ENCODE measurements at places on chromosomes 2 and 18.

DNA sequence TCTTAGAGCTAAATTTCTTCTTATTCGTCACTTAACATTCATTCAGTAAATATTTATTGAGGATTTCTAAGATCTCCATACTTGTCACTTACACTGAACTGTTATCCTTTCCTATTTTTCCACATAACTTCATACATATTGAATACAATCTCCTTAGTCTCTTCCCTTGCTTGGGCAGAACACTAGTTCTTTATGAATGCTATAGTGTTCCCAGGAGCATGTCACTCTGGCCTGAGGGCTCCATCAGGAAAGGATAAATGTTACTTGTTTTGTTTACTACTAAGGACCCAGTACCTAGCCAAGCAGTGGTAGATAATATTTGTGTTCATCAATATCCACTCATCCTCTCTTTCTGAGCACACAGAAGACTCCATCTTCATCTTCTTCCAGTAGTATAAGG lies 544.7 kb downstream of the ZEB2 start:
- H3K36me3 ChIP-seq = no peaks in the 10 kb centered on the region
- no peaks in the 10 kb centered on the region for H3K27me3 ChIP-seq
- no peaks in the 10 kb centered on the region for H3K4me1 ChIP-seq
- no peak overlapping the region for H3K4me3 ChIP-seq
- DNase-seq = no peak

GRCh38 chr2:20343128-20343527 lies 7.5 kb downstream of the PUM2 start:
- peaks cover 60% of the 10 kb centered on the region for H3K4me1 ChIP-seq
- H3K27me3 ChIP-seq = no peaks in the 10 kb centered on the region
- DNase-seq = no peak
- no peaks in the 10 kb centered on the region for H3K36me3 ChIP-seq
- no peak overlapping the region for H3K27ac ChIP-seq

DNA sequence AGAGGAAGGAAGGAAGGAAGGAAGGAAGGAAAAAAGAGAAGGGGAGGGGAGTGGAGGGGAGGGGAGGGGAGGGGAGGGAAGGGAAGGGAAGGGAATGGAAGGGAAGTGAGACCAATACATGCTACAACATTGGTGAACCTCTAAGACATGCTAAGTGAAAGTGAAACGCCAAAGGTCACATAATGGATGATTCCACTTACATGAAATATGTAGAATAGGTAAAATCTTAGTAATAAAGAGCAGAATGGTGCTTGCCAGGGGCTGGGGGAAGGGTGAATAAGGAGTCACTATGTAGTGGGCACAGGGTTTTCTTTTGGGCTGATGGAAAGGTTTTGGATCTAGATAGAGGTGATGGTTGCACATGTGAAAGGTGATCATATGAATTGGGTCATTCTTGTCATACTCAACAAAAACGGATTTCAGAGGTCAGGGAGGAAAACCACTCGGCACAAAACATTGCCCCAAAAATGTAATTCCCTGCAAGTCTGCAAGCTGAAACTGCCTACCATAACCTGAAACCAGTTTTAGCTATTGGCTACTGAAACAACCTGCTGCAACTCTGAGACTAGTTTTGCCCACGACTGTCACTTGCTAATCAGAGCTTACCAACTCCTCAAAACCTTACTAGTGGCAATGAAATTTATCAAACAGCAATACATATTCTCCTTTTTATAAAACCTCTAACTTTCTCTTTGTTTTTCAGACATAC lies 59.2 kb downstream of the CCDC141 start:
- DNase-seq = no peak
- H3K4me1 ChIP-seq = no peaks in the 10 kb centered on the region
- no peaks in the 10 kb centered on the region for H3K27me3 ChIP-seq
- H3K36me3 ChIP-seq = no peaks in the 10 kb centered on the region
- no peak overlapping the region for H3K27ac ChIP-seq
- H3K4me3 ChIP-seq = no peak overlapping the region

GRCh38 chr2:200378652-200379290 lies 72.3 kb downstream of the SPATS2L start:
- peak overlapping the region; percentile 60 for H3K27ac ChIP-seq
- DNase-seq = no peak
- no peak overlapping the region for H3K4me3 ChIP-seq
- H3K36me3 ChIP-seq = no peaks in the 10 kb centered on the region
- H3K4me1 ChIP-seq = peaks cover 73% of the 10 kb centered on the region

GRCh38 chr2:44943031-44943692 lies 1.7 kb downstream of the SIX3 start:
- no peak for DNase-seq
- H3K27me3 ChIP-seq = peaks cover 97% of the 10 kb centered on the region
- peaks cover 50% of the 10 kb centered on the region for H3K4me1 ChIP-seq
- peak overlapping the region; percentile 46 for H3K4me3 ChIP-seq

GRCh38 chr2:144501118-144501517 lies 18.8 kb downstream of the ZEB2 start:
- H3K4me3 ChIP-seq = no peak overlapping the region
- no peaks in the 10 kb centered on the region for H3K27me3 ChIP-seq
- H3K36me3 ChIP-seq = no peaks in the 10 kb centered on the region

DNA sequence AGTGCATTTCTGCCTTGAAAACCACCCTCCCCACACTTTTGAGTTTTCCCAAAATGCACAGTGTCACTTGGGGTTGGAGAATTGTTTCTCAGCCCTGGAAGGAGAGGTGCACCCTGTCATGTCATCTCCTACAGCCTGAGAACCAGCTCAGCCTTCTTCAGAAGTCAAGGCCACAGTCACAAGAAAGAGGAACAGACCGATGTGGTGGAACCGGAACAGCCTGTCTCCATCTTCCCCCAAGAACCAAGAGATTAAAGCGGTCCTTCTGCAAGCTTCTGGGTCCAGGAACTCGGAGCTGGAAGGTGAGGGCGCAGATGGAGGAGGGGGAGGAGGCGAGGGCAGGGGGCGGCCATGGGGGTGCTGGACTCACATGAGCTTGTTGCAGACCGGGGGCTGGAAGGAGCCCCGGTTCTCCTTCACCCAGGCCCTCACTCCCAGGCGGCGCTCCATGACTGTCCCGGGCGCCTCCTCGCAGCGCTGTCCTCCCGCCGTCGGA lies 248 bp downstream of the HAAO start:
- no peaks in the 10 kb centered on the region for H3K36me3 ChIP-seq
- H3K27ac ChIP-seq = peak overlapping the region; percentile 91
- H3K4me3 ChIP-seq = peak overlapping the region; percentile 75
- H3K4me1 ChIP-seq = peaks cover 24% of the 10 kb centered on the region

DNA sequence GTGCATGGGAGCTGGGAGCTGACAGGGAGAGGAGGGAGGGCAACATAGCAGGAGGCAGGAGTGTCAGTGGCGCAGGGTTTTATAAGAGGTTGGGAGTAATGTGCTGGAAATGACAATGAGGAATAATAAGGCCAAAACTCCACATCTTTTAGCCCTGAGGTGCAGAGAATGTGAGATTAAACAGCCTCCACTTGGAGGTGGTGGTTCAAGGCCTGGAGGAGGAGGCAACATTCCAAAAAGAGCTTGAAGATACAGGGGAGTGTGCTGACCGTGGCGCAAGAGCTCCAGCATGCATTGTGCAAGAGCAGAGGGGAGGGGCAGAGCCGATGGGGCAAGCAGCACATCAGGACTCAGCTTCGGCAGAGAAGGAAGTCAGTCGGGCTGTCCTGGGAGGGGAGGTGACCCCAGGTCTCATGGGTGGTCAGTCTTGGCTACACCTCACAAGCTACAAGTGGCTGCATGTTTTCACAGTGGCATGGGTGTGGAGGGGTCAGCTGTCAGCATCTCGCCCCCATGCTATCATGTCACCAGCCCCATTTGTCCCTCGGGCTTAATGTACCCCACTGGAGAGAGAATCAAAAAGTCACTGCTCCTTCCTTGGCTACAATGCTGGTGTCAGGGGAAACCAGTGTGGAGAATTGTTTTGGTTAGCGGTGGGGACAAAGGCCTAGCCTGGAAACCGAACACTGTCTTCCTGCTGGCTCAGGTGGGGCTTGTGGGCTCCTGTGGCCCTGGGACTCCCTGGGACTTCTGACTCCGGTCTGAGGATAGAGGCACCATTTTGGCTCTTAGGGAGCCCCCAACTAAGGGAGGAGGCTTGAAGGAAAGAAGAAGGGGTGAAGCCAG lies 208.0 kb downstream of the ZFP36L2 start:
- H3K4me1 ChIP-seq = peaks cover 23% of the 10 kb centered on the region
- no peaks in the 10 kb centered on the region for H3K27me3 ChIP-seq
- H3K27ac ChIP-seq = peak overlapping the region; percentile 57
- no peaks in the 10 kb centered on the region for H3K36me3 ChIP-seq

- peaks cover 3% of the 10 kb centered on the region for H3K27me3 ChIP-seq
- no peaks in the 10 kb centered on the region for H3K36me3 ChIP-seq
- no peak overlapping the region for H3K4me3 ChIP-seq
- H3K27ac ChIP-seq = no peak overlapping the region
- H3K4me1 ChIP-seq = no peaks in the 10 kb centered on the region
- DNase-seq = no peak
Observed at GRCh38 chr2:23273786-23274185, 111.2 kb upstream of the KLHL29 start.

DNA sequence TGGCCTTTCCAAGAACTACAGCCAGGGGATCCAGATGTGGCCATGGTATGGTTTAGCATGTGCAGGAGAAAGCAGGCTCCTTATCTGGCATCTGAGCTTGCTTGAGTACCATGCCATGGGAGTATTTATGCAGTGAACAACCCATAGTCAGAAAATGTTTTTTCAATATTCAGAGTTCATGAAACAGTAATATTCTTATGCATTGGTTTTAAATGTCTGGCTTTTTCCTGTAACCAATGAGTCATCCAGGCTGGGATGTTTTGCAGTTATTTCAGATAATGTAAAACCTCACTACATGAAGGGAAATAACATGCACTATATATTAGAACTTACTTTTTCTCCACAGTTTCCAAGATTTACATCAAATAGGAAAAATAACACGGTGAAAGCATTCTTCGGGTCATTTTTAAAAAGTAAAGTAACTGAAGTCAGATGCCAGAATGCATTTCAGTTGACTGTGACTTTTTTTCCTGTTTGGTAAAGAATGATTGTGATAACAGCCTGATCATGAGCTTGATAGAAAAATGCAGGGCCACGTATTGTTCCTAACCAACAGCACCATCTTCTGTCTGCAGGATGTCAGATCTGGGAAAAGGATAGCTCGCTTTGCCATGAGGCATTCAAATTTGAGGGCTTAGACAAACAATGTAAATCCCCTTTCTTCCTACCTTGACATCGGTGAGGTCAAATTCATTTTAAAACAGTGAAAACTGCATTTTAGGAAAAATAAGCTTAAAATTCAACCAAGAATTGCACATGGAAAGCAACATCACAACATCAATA lies 152.8 kb downstream of the DSC3 start:
- no peak for DNase-seq
- H3K4me3 ChIP-seq = no peak overlapping the region
- H3K36me3 ChIP-seq = no peaks in the 10 kb centered on the region
- no peaks in the 10 kb centered on the region for H3K27me3 ChIP-seq

- H3K27ac ChIP-seq = no peak overlapping the region
- no peaks in the 10 kb centered on the region for H3K27me3 ChIP-seq
- no peaks in the 10 kb centered on the region for H3K36me3 ChIP-seq
- no peaks in the 10 kb centered on the region for H3K4me1 ChIP-seq
- DNase-seq = no peak
Observed at GRCh38 chr2:31704561-31705212, 123.9 kb upstream of the SRD5A2 start.

DNA sequence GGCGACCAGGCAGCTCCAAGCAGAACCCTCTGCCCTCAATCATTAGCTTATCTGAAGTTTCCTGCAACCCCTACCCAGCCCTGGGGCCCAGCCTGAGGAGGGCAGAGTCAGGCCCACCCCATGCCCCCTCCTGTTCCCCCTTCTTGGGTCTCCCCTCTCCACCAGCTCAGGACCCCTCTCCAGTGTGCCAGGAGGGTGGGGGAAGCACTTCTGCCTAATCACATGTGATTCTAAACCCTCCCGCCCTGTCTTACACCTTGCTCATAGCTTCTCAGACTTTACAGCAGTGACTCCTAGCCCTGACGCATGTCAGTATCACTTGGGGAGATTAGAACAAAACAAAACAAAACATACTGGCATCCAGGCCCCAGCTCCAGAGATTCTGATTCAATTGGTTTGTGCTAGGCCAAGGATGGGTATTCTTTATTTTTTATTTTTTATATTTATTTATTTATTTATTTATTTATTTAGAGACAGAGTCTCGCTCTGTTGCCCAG lies 42.5 kb upstream of the ASAP2 start:
- DNase-seq = no peak
- H3K27me3 ChIP-seq = no peaks in the 10 kb centered on the region
- H3K4me3 ChIP-seq = no peak overlapping the region
- H3K27ac ChIP-seq = no peak overlapping the region

DNA sequence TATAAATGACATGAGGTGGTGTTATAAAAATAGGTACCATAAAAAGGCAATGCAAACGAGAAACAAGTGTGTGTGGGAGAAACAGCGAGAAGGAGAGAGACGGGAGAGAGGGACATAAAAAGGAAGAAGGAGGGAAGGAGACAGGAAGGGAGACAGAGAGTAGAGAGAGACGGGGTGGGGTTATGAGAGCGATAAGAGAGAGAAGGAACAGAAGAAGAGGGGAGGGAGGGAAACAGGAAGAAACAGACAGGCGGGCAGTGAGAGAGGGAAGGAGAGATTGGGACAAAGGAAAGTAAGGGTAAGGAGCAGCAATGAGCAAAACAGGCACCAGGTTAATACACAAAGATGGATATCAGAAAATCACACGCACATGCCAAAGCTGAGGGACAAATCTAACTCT lies 83.7 kb downstream of the TGFA start:
- H3K36me3 ChIP-seq = no peaks in the 10 kb centered on the region
- no peak for DNase-seq
- no peaks in the 10 kb centered on the region for H3K4me1 ChIP-seq
- no peak overlapping the region for H3K27ac ChIP-seq
- H3K27me3 ChIP-seq = no peaks in the 10 kb centered on the region

DNA sequence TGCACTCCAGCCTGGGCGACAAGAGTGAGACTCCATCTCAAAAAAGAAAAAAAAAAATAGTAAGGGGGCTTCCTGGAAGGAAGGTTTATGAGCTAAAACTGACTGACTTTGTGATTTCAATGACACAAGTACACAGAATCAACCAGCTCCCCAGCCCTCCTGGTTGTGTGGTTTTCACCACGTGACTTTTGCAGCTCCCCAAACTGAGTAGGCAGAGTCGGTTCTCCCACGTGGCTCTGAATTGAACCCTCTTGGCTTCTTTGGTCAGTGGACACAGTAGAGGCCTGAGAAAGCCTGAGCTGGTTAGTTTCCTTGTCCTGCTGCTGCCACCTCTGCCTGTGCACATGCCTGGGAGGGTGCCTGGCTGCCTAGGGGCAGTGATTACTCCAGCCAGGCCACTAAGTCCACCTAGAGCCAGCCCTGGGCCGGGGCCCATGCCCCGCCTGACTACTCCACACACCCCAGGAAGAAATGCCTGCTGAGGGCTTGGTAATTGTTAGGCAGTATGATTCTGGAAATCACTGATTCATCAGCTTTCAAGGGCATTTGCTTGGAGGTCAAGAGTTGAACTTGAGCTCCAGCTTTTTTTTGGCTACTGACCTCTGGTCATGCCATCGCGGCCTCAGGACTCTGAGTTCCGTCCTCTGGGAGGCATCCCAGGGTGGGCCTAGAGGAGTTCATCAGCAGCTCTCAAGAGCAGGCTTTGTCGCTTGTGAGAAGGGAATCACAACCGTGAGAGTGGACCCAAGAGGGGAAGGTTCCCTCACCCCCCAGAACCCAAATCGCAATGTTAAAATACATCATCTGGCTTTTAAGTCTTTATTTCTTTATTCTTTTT lies 431.9 kb upstream of the HS6ST1 start:
- H3K4me1 ChIP-seq = peaks cover 9% of the 10 kb centered on the region
- no peaks in the 10 kb centered on the region for H3K36me3 ChIP-seq
- no peak overlapping the region for H3K27ac ChIP-seq
- no peaks in the 10 kb centered on the region for H3K27me3 ChIP-seq
- DNase-seq = no peak

GRCh38 chr2:206478340-206478739 lies 35.0 kb downstream of the ADAM23 start:
- H3K27me3 ChIP-seq = no peaks in the 10 kb centered on the region
- H3K27ac ChIP-seq = no peak overlapping the region
- no peaks in the 10 kb centered on the region for H3K36me3 ChIP-seq
- no peak overlapping the region for H3K4me3 ChIP-seq

Measured in suprapubic skin (tissue), 4 donors.